ENCODE measurements at places on chromosomes 7 and 10. TPM values are rescaled to one million over a fixed set of nuclear protein-coding genes. Genes with fewer than 3 reads are reported as not detected.

GRCh38 chr7:155948423-155948822, 136.2 kb upstream of the SHH start:
- no peak overlapping the region for H3K27ac ChIP-seq
- H3K36me3 ChIP-seq, result no peaks in the 10 kb centered on the region
- H3K4me1 ChIP-seq, result no peaks in the 10 kb centered on the region
- peaks cover 2% of the 10 kb centered on the region for H3K27me3 ChIP-seq
- no peak overlapping the region for H3K4me3 ChIP-seq

GHRHR gene
- total RNA-seq, result not detected

GRCh38 chr7:81761031-81761430, 8.8 kb downstream of the HGF start:
- H3K27ac ChIP-seq, result no peak overlapping the region
- DNase-seq, result no peak
- H3K4me3 ChIP-seq, result no peak overlapping the region
- no peaks in the 10 kb centered on the region for H3K4me1 ChIP-seq

DNA sequence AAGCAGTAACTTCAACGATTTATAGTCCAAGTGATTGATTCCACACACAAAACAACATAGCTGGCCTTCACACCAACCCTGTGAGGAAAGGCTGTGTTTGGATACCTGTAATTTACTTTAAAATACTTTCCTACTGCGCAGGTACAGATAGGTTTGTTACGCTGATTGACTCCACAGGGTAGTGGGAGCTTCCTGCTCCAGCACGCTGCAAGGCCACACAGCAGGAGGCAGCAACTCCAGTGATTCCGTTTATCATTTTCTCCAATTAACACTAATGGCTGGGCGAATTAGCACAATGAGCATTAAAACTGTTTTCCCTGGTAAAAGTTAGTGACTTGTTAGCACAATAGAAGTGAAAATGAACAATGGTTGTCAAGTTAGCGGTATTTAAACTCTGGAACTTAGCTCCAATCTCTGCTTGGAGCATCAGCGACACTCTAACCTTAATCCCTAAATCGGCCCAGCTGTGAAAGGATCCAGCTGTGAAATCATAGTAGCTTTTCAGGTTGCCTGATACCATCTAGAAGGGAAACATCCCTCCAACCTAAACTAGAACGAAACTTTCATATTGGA, 959 bp downstream of the DCLRE1C start:
- peak overlapping the region; percentile 91 for H3K27ac ChIP-seq
- peak overlapping the region; percentile 86 for H3K4me3 ChIP-seq
- no peaks in the 10 kb centered on the region for H3K27me3 ChIP-seq
- no peak for DNase-seq

DNA sequence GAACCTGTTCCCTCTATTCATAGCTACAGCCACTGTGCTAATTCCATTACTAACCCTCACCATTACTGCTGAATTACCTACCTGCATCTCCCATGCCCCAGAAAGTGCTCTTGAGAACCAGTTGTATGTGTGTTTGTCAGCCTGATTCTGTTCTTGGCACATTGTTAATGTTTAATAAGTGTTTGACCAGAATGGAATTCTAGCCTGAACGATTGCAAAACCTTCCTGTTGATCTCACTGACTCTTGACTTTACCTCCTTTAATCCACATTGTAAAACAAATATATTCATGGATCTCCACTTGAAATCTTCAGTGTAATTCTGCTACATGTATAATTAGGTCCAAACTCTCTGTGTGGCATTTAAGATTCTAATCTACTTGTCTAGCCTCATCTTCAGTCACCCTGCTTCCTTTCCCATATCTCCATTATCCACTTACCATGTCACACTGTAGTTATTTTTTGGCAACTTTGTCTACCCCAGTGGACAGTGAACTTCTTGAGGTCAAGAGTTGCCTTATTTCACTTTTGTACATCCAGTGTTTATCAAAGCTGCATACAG, 4.9 kb downstream of the ZNF277 start:
- no peaks in the 10 kb centered on the region for H3K36me3 ChIP-seq
- no peak overlapping the region for H3K4me3 ChIP-seq
- DNase-seq, result no peak
- no peak overlapping the region for H3K27ac ChIP-seq
- peaks cover 10% of the 10 kb centered on the region for H3K4me1 ChIP-seq

- no peaks in the 10 kb centered on the region for H3K27me3 ChIP-seq
- no peak overlapping the region for H3K4me3 ChIP-seq
- DNase-seq, result no peak
- H3K4me1 ChIP-seq, result no peaks in the 10 kb centered on the region
- no peaks in the 10 kb centered on the region for H3K36me3 ChIP-seq
These were observed 179.6 kb upstream of the MKI67 start for GRCh38 chr10:128305601-128306345.

- DNase-seq, result no peak
- H3K27me3 ChIP-seq, result no peaks in the 10 kb centered on the region
- peaks cover 89% of the 10 kb centered on the region for H3K4me1 ChIP-seq
- H3K4me3 ChIP-seq, result peak overlapping the region; percentile 21
- H3K27ac ChIP-seq, result peak overlapping the region; percentile 54
These were observed 39.4 kb upstream of the SH2D4B start for GRCh38 chr10:80498078-80498832.

DNA sequence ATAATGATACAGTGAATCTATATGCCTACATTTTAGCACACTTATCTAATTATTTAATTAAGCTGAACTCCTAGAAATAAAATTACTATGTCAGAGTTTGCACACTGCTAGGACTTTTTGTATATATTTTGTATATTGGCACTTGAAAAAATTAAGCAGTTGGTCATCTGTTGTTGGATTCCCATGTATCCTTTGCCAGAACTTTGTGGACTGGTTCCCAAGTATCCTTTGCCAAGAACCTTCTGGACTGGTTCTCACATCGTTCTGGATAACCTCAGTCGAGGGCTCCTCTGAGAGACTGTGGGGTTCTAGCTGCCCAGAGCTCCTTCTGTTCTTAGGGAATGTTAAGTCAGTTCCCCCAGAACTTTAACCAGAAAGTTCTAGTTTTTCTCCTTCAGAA, 108.8 kb upstream of the IFRD1 start:
- peaks cover 39% of the 10 kb centered on the region for H3K36me3 ChIP-seq
- DNase-seq, result no peak

- H3K27ac ChIP-seq, result no peak overlapping the region
- no peaks in the 10 kb centered on the region for H3K4me1 ChIP-seq
- no peaks in the 10 kb centered on the region for H3K36me3 ChIP-seq
- no peak overlapping the region for H3K4me3 ChIP-seq
These were observed 92.9 kb upstream of the LRRTM3 start for GRCh38 chr10:66832781-66833422.

GRCh38 chr10:6074489-6075301, 12.5 kb upstream of the IL2RA start:
- no peak for DNase-seq
- H3K4me1 ChIP-seq, result peaks cover 33% of the 10 kb centered on the region
- H3K27ac ChIP-seq, result no peak overlapping the region
- H3K27me3 ChIP-seq, result no peaks in the 10 kb centered on the region
- no peak overlapping the region for H3K4me3 ChIP-seq

GRCh38 chr10:111221682-111222480, 145.1 kb downstream of the ADRA2A start:
- no peaks in the 10 kb centered on the region for H3K4me1 ChIP-seq
- no peaks in the 10 kb centered on the region for H3K36me3 ChIP-seq
- H3K27ac ChIP-seq, result no peak overlapping the region

ENTPD1 gene
- total RNA-seq, result 0.64 TPM

ATP6V1F gene
- 49.6 TPM for total RNA-seq

GRCh38 chr7:127391591-127392181, 822 bp downstream of the ZNF800 start:
- peak; percentile 61 for DNase-seq
- peaks cover 23% of the 10 kb centered on the region for H3K4me1 ChIP-seq
- H3K36me3 ChIP-seq, result peaks cover 33% of the 10 kb centered on the region
- H3K27me3 ChIP-seq, result no peaks in the 10 kb centered on the region
- peak overlapping the region; percentile 92 for H3K4me3 ChIP-seq
- H3K27ac ChIP-seq, result peak overlapping the region; percentile 95

AP1S1 gene
- 3.9 TPM for total RNA-seq

- no peak overlapping the region for H3K4me3 ChIP-seq
- H3K27me3 ChIP-seq, result no peaks in the 10 kb centered on the region
- no peaks in the 10 kb centered on the region for H3K4me1 ChIP-seq
- H3K36me3 ChIP-seq, result no peaks in the 10 kb centered on the region
- H3K27ac ChIP-seq, result no peak overlapping the region
- DNase-seq, result no peak
These were observed 9.8 kb downstream of the TBXAS1 start for GRCh38 chr7:139838876-139839275.

GRCh38 chr7:44184206-44184872, 4.9 kb downstream of the GCK start:
- DNase-seq, result no peak
- no peak overlapping the region for H3K27ac ChIP-seq
- no peaks in the 10 kb centered on the region for H3K36me3 ChIP-seq
- H3K4me3 ChIP-seq, result no peak overlapping the region
- H3K4me1 ChIP-seq, result no peaks in the 10 kb centered on the region
- H3K27me3 ChIP-seq, result no peaks in the 10 kb centered on the region

GRCh38 chr7:112371701-112372100, 78.6 kb upstream of the IFRD1 start:
- no peaks in the 10 kb centered on the region for H3K27me3 ChIP-seq
- no peak overlapping the region for H3K4me3 ChIP-seq
- no peak for DNase-seq
- no peaks in the 10 kb centered on the region for H3K36me3 ChIP-seq

DNA sequence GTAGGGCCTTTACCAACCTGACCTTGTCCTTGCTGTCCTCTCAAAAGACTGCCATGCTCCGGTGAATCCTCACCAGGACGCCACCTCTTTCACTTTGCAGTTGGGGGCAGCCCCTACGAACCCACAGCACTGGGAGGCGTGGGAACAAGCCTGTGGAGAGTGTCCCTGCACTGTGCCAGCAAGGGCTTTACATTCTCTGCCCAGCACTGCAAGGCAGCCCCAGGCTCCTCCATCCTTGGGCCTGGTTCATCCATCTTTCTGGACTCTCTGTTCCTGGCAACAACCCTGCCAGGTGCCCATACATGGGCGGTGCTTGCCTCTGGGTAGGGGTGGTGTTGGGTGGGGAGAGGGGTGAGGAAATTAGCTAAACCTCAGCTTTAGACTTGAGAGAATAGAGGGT, 1.4 kb downstream of the CHAT start:
- H3K27me3 ChIP-seq, result peaks cover 52% of the 10 kb centered on the region
- H3K4me1 ChIP-seq, result peaks cover 5% of the 10 kb centered on the region
- no peaks in the 10 kb centered on the region for H3K36me3 ChIP-seq
- no peak for DNase-seq
- H3K4me3 ChIP-seq, result no peak overlapping the region

- H3K4me1 ChIP-seq, result no peaks in the 10 kb centered on the region
- H3K4me3 ChIP-seq, result no peak overlapping the region
- no peaks in the 10 kb centered on the region for H3K27me3 ChIP-seq
- H3K27ac ChIP-seq, result no peak overlapping the region
These were observed 297.2 kb upstream of the CDC14C start for GRCh38 chr7:48627164-48627563.

DNA sequence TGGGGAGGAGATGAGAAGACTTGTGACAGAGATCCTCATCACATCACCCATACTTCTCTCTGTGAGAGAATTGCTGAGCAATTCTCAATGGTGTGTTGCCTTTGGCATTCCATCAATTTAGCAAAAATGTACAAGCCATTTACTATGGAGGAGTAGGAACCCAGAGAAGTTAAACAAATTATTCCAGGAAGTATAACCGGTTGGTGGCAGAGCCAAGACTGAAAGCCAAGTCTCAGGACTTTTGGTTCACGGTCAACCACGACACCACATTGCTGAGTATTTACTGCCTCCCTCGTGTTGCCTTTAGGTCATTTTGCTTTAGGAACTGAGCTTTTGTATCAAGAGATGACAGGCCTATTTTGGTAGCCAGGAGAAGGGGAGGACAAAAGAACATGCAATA, 88.0 kb upstream of the ELMO1 start:
- H3K4me3 ChIP-seq, result no peak overlapping the region
- H3K27me3 ChIP-seq, result no peaks in the 10 kb centered on the region
- H3K27ac ChIP-seq, result no peak overlapping the region
- H3K4me1 ChIP-seq, result no peaks in the 10 kb centered on the region
- H3K36me3 ChIP-seq, result no peaks in the 10 kb centered on the region
- no peak for DNase-seq

VWC2 gene
- total RNA-seq, result not detected

ZNF727 gene
- total RNA-seq, result 0.58 TPM

DNA sequence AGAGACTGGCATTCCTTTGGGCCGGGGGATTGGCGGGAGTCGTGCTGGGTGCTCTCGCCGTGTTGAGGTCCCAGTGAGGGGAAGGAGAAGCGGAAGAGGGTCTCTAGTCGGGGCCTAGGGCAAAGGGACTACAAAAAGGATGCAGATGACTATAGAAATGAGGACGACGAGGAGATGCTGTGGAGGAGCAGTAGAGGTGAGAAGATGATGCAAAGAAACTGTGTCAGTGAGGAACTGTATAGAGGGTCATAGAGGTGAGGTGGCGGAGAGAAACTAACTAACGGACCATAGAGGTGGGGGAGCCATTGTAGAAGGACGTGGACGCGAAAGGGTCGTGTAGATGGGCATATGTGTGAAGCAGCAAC, 324 bp downstream of the TWNK start:
- H3K4me3 ChIP-seq, result peak overlapping the region; percentile 96
- peaks cover 41% of the 10 kb centered on the region for H3K4me1 ChIP-seq

PON1 gene
- not detected for total RNA-seq

LANCL2 gene
- total RNA-seq, result 7.1 TPM

CPA1 gene
- total RNA-seq, result not detected

GRCh38 chr10:33900596-33900995, 566.1 kb upstream of the NRP1 start:
- peaks cover 7% of the 10 kb centered on the region for H3K27me3 ChIP-seq
- DNase-seq, result no peak
- no peaks in the 10 kb centered on the region for H3K36me3 ChIP-seq
- H3K4me1 ChIP-seq, result no peaks in the 10 kb centered on the region
- H3K27ac ChIP-seq, result no peak overlapping the region

DNA sequence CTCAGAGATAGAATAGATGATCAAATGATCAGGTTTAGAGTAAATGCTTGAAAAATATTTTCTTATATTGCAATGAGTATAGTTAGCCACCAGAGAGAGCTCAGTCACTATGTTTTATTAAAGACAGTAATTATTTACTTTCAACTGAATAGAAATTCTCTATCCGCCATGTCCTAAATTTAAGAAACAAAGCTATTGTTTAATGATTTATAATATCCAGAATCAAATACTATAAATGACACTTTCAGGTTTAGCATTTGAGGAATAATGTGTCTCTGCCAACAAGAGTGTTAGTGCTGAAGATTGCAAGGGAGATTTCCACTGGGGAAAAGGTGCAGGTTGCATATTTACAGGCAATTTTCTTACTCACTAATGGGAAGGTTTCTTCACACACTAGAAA, 184.7 kb downstream of the DGKB start:
- no peak overlapping the region for H3K27ac ChIP-seq
- H3K36me3 ChIP-seq, result no peaks in the 10 kb centered on the region
- no peak overlapping the region for H3K4me3 ChIP-seq
- no peak for DNase-seq
- H3K27me3 ChIP-seq, result no peaks in the 10 kb centered on the region

Data from CD4-positive, alpha-beta T cell (primary cell).